ENCODE measurements at places on chromosomes 11 and 22.

DNA sequence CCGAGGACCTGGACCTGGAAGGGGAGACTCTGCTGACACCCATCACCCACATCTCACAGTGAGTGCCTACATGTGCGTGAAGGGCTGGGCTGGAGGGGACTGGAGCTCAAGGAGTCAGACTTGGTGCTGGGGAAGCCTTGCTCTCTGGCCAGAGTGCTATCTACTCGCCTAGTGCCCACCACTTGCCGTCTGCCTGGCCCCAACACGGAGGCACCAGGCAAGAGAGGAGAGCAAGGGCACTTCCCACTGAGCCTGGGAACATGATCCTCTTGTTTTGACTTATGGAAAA lies 37.8 kb downstream of the KCNQ1OT1 start:
- DNase-seq: no peak

GRCh38 chr22:47398491-47398890 lies 636.0 kb downstream of the TBC1D22A start:
- no peak for DNase-seq

- no peak for DNase-seq
These were observed 114.1 kb upstream of the TBCEL start for GRCh38 chr11:120909676-120910416.

DNA sequence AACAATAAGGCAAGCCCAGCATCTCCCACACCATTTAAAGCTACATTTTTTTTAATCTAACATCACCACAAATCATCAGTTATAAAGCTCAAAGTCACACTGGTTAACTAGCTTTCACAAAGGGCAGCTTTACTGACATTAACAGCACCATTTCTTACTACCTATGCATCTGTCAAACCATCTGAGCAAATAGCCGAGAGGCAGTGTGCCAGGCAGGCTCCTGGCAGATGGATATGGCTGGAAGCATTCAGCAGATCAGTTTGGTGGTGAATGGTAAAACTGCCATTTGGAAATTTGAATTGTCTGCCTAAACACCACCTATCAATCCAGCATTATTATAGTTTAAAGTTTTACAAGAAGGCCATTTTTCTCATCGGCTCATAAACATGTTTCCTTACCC lies 131.2 kb downstream of the TTC28 start:
- DNase-seq: no peak

GRCh38 chr11:117933475-117933874 lies 4.3 kb upstream of the TMPRSS13 start:
- DNase-seq: no peak

DNA sequence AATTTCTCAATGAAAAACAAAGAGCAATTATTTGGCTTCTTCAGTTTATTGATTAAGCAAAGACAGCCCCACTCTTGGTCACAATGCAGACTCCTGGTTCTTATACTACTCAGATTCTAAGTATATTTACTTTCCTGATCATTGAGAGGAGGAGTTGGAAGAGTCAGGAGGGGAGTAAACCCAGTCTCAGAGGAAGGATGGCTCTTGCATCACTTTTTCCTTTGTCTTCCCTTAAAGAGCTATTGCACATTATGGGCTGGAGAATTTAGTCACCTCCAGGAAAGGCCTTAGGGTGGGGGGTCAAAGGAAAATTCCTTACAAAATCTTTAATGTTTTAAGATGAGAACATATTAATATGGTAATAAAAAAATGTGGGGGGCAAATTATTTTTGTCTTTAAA lies 8.1 kb downstream of the SLC17A6 start:
- no peak for DNase-seq

- DNase-seq: no peak
These were observed at the start of gene MS4A14 for GRCh38 chr11:60396382-60396781. MS4A14 (plus strand) TSS chr11:60396459; CDS start chr11:60396579, 120 bp downstream.

GRCh38 chr22:44403166-44403565 lies 90.4 kb upstream of the SHISAL1 start:
- no peak for DNase-seq

DNA sequence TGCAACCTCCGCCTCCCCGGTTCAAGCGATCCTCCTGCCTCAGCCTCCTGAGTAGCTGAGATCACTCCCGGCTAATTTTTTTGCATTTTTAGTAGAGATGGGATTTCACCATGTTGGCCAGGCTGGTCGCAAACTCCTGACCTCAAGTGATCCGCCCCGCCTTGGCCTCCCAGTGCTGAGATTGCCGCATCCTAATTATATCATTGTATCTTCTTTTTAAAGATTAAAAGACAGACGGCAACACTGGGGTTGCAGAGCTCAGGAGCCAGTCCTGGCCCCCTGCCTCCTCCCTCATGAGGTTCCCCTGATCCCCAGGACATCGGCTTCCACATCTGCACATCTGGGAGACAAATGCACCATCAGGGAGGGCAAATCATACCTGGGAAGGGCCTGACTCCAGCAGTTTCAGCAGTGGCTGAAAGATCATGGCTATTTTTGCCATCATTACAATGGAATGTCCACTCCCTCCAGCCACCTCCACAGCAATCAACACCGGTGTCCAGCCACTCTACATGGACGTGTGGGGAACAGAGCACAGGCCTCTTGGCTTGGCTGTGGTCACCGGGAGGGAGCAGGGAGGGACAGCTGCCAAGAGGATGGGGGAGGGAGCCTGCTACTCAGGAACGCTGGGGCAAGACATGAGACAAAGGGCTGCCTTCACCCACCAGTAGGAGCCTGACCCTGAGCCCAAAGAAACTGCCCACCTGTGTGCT lies 9.2 kb upstream of the CELSR1 start:
- no peak for DNase-seq

- no peak for DNase-seq
These were observed 160.5 kb upstream of the NAV2 start for GRCh38 chr11:19552161-19552560.

DNA sequence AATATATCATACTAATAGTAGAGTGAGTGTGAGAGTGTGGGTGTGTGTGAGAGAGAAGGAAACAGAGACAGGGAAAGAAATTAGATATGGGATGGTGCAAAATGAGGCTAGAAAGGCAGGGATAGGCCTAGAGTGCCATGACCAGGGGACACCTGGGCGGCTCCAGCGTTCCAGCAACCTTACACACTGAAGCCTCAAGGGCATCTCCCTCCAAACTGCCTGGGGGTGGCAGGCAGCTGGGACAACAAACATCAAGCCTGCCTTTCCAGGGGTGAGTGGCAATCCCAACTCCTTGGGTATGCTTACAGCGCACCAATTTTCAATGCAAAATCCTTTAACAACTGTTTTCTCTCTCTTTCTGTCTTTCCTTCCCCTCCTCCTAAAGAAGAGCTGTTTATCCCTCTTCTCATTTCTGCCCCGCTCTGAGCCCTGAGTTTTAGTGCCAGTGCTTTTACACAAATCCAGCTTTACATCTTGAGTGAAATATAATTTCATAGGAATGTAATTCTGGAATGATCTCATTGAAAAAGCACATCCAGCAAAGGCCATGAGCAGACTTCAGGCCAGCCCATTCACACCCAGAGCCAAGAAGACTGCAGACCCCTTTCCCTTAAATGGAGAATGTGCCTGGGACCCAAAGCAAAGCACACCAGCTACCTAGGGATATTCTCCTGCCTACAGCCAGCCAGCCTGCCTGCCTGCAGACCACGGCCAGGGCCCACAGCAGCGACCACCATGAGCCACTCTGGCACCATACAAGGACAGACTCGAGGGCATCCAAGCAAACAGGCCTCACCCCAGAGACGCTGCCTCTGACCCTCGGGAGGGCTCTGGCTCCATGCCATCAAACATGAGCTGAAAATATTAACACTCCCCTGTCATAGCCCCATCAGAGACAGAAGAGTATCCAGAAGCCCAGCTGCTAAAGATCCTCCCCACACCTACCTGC lies 90.3 kb downstream of the RPL27A start:
- no peak for DNase-seq

- DNase-seq: no peak
These were observed 522.9 kb downstream of the NTM start for GRCh38 chr11:131893103-131893890.

DNA sequence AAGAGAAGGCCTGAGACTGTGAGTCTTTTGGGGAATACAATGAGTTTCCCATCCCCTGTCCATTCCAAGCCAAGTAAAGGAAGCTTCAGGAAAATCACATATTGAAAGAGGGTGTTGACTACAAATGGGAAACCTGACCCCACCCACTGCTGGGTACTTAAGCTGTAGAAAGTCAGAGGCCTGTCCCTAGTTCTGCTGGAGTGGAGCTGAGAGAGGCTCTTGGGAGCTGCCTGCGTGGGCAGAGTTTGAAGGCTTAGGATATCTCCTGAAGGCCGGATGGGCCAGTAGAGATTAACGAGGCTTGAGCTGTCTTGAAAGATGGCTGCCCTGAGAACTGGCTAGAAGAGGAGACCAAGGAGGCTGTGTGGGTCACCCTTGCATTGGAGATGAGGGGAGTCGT lies 176.2 kb upstream of the NECTIN1 start:
- no peak for DNase-seq

- no peak for DNase-seq
These were observed 565.5 kb upstream of the ANO3 start for GRCh38 chr11:25766332-25767015.

DNA sequence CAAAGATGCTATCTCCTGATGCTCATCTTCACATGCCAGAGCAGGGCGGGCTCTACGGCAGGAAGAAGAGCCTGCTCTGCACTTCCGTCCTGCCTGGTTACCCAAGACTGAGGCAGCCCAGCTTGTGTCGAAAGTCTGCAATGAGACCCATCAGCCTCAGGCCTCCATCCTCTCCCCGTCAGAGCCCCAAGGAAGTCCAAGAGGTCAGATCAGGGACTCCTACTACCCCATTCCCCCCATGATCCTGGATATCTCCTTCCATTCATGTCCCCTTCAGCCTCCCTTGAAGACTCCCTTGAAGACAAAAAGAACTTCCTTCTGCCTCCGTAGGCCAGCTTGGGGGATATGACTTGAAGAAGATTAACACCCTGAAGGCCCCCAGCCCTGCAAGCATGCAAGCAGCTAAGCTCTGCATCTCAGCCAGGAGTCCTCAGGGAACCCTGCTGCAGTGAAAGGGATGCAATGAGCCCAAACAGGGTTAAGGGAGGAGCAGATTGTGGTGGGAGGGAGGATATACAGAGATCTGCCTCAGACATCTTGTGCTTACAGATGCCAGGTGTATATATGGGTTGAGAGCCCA lies 85.6 kb downstream of the TRIM29 start:
- DNase-seq: no peak

DNA sequence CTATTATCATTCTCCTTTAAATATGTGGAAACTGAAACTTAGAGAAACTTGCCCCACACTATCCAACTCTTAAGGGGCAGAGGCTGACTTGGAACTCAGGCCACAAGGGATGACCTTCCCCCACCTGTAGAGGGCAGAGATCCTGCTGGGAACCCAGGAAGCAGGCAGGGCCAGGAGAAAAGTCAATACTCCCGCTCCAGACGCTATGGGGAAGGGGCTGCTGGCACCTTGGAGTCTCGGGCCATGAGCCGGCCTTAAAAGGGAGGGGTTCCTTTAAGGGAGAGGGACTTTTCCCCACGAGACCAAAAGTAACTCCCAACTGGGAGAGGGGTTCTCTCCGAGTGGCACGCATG lies 620 bp upstream of the ANO5 start:
- DNase-seq: no peak

- DNase-seq: peak; percentile 77
These were observed 496 bp downstream of the TMEM9B start for GRCh38 chr11:8963569-8964323.

- DNase-seq: no peak
These were observed 228.2 kb upstream of the DDI1 start for GRCh38 chr11:103808252-103808651.

DNA sequence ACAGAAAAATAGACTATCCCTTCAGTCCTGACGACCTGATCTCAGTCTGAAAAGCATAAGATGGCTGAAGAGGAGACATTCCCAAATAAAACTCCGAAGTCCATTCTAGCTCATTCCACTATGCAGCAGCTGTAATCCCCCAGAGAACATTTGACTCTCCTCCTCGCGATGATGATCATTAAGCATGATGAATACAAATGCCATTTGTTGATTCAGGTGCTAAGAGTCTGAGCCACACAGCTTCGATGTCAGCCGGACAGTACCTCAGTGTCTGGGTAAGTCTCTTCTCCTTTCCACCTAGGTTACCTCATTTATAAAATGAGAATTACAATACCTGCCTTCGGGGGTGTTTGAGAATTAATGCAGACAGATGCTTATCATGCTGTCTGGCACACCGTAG lies 94.8 kb downstream of the TENM4 start:
- no peak for DNase-seq

DNA sequence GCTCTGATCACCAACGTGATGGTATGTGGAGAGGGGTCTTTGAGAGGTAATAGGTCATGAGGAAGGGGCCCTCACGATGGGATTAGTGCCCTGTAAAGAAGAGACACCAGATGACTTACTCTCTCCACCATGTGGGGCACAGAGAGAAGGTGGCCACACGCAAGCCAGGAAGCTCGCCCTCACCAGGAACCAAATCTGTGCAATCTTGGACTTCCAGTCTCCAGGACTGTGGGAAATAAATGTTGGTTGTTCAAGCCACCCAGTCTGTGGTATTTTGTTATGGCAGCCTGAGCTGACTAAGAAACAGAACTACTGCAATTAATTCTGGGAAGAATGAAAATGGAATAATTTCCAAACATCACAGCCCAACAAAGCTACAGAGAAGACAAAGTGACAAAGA lies 117.5 kb downstream of the SNX19 start:
- DNase-seq: no peak

GRCh38 chr11:83768489-83768888 lies 482.3 kb upstream of the CCDC90B start:
- DNase-seq: no peak

DNA sequence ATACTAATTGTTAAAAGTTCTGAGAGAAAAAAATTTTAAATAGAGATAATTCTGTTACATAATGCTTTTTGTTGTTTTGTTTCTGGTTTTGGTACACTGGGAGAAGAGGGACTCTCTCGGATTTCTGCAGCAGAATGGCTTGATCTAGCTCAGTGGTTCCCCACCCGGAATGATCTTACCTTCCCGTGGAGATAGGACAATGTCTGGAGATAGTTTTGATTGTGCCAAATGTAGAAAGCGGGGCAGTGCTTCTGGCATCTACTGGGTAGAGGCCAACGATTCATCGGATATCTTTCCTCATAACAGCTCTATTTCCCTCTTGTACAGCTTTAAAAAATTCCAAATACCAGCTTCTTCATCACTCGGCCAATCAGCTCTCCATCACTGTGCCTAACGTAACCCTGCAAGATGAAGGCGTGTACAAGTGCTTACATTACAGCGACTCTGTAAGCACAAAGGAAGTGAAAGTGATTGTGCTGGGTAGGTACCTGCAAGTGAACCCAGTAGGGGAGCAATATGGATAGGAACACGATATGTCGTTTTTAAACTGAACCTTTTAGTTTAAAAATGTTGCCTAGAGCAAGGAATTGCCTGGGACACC lies 13.2 kb downstream of the CRTAM start:
- no peak for DNase-seq

- no peak for DNase-seq
These were observed 25.5 kb upstream of the EHF start for GRCh38 chr11:34595391-34595790.

All from GDM1 (cell line).